Nephron progenitor cell (in vitro differentiated cells): ENCODE measurements at places on chromosomes 16 and 17.

GRCh38 chr17:77709594-77709993 is 248.9 kb upstream of the TNRC6C start:
- no peak overlapping the region for H3K27ac ChIP-seq
- H3K4me3 ChIP-seq = no peak overlapping the region
- H3K4me1 ChIP-seq = no peaks in the 10 kb centered on the region
- DNase-seq = no peak

DNA sequence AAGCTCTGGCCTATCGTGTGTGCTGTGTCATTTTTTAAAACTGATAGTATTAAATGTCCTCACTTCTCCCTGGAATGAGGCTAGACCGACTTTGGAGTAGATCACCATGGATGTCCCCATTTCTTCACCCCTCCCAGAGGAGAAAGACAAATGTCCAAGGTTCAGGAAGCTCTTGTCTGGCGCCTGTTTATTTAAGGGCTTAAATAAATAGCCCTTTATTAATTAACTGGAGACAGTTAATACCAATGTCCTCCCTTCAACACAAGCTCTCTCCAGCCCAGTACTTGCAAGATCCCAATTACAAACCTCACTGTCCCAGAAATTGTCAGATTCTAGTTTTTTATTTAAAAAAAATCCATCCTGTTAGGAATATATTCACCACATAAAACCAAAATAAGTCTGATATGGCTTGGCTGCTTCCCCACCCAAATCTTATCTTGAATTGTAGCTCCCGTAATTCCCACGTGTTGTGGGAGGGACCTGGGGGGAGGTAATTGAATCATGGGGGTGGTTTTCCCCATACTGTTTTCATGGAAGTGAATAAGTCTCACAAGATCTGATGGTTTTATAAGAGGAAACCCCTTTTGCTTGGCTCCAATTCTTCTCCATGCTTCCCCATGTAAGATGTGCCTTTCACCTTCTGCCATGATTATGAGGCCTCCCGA is 344.4 kb downstream of the SHISA9 start:
- H3K4me3 ChIP-seq = no peak overlapping the region
- H3K27ac ChIP-seq = no peak overlapping the region
- H3K4me1 ChIP-seq = peaks cover 6% of the 10 kb centered on the region
- H3K36me3 ChIP-seq = no peaks in the 10 kb centered on the region
- H3K27me3 ChIP-seq = peaks cover 5% of the 10 kb centered on the region

DNA sequence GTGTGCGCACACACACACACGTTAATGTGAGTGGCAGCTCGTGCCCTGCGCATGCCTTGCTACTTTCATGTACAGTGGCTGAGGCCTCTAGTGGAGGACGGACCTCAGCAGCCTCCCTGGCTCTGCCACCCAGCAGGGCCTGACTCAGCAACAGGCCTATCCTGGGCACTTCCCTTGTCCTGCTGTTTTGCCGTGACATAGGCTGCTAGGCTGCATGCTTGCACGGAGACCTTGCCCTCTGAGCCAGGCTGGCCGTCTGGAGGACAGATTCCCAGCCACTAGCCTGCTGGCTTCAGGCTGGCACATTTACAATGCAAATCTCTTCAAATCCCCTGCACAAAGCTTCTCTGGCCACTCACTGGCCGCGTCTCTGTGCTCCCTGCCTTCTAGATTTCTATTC is 9.5 kb downstream of the RNF213 start:
- peaks cover 7% of the 10 kb centered on the region for H3K36me3 ChIP-seq
- no peak overlapping the region for H3K4me3 ChIP-seq
- DNase-seq = no peak
- peak overlapping the region; percentile 9 for H3K27ac ChIP-seq

DNA sequence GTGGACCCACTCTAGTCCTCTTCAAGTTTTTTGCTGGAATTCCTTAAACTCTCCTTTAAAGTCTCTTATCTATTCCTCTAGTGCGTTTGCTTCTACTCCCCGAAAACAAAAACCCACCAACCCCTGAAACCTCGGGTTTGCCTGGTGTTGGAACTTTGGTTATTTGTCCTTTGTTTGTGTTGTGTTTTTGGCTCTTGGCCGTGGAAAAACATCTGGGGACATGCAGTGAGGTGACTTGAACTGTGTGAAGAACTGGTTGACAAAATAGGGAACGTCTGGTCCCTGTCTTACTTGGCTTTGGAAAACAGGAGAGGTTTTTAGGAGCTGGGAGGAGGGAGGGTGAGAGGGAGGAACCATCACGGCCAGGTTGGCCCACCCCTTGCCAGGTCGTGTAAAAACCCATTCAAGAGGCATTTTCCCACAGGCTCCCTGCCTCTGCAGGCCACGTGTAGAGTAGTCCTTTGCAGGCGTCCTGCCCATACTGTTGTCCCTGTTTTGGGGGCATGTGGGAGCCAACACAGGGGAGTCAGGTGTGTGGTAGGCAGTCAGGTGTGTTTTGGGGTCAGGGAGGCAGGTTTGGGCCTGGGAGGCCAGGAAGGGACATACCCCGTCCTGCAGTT is 169.3 kb downstream of the RAB11FIP4 start:
- peak overlapping the region; percentile 73 for H3K4me3 ChIP-seq
- H3K27me3 ChIP-seq = peaks cover 48% of the 10 kb centered on the region
- peaks cover 43% of the 10 kb centered on the region for H3K4me1 ChIP-seq
- DNase-seq = no peak
- no peaks in the 10 kb centered on the region for H3K36me3 ChIP-seq

DNA sequence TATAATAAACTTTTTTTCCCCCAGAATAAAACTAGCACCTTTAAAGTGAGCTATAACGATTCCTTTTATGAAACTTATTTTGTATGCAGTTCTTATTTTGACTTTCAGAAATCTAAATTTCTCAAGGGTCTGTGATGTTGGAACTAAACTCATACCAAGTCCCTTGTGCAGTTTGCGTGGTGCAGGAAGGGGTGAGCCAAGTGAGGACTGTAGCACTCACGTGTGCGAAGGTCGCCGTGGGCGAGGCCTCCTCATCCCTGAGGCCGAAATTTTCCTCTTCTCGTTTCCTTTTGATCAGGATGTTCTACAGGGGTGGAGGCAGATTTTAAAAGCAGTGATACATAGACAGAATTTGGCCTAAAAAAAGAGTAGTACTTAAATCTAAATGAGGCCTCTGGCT is 73.7 kb downstream of the RPTOR start:
- H3K4me1 ChIP-seq = peaks cover 28% of the 10 kb centered on the region
- H3K27me3 ChIP-seq = peaks cover 5% of the 10 kb centered on the region
- no peak for DNase-seq
- H3K27ac ChIP-seq = no peak overlapping the region
- H3K36me3 ChIP-seq = peaks cover 8% of the 10 kb centered on the region
- no peak overlapping the region for H3K4me3 ChIP-seq

- H3K36me3 ChIP-seq = no peaks in the 10 kb centered on the region
- no peak overlapping the region for H3K4me3 ChIP-seq
- H3K27ac ChIP-seq = no peak overlapping the region
- DNase-seq = no peak
Measured at GRCh38 chr17:61230972-61231820, 168.4 kb upstream of the TBX2 start.

- DNase-seq = no peak
- no peaks in the 10 kb centered on the region for H3K27me3 ChIP-seq
- H3K36me3 ChIP-seq = peaks cover 17% of the 10 kb centered on the region
- H3K4me1 ChIP-seq = peaks cover 5% of the 10 kb centered on the region
Measured at GRCh38 chr17:81212365-81212764, 10.4 kb downstream of the CEP131 start.

- H3K4me3 ChIP-seq = no peak overlapping the region
- peaks cover 42% of the 10 kb centered on the region for H3K36me3 ChIP-seq
- H3K27me3 ChIP-seq = peaks cover 12% of the 10 kb centered on the region
- DNase-seq = no peak
Measured at GRCh38 chr17:28573521-28573920, 2.2 kb upstream of the PIGS start.

DNA sequence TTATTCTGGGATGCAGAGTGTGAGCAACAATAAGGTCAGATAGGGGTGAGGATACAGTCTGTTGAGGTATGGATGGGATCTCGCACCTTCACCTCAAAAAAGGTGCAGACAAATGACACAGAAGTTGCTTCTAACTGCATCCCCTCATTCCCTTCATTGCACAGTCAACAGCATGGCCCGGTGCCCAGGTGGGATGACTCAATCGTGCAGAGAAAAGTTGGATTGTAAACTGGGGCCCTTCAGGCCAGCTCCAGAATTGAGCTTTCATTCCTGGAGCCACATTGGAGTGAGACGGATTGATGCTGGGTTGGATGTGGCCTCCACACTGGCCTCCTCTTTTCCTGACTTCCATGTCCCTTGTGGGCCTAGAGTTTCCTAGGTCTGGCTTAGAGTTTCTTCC is 977.4 kb downstream of the KCNJ18 start:
- H3K4me1 ChIP-seq = no peaks in the 10 kb centered on the region
- H3K27me3 ChIP-seq = no peaks in the 10 kb centered on the region
- no peak overlapping the region for H3K4me3 ChIP-seq

DNA sequence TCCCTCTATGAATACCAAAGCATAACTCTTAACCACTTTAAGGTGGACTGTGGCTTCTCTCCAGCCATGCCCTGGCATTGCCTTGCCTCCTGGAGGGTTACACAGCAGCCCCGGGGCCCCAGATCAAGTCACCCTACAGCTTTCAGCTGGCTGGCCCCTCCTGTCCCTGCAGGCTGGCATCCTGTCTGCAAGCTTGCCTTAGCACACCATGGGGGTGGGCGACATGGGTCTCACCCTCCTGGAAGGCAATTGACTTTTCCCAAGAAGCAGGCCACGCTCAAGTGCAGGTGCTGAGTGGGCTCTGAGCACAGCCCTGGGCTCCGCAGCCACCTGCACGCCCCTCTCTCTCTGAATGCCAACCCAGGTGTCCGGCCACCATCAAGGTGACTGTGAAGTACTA is 25.8 kb upstream of the AKTIP start:
- no peak overlapping the region for H3K4me3 ChIP-seq
- peaks cover 23% of the 10 kb centered on the region for H3K4me1 ChIP-seq
- H3K27ac ChIP-seq = no peak overlapping the region
- no peaks in the 10 kb centered on the region for H3K36me3 ChIP-seq
- H3K27me3 ChIP-seq = no peaks in the 10 kb centered on the region
- DNase-seq = no peak

- H3K4me1 ChIP-seq = no peaks in the 10 kb centered on the region
- no peak within 1 kb of the TSS for H3K27ac ChIP-seq
- no peaks in the 10 kb centered on the region for H3K36me3 ChIP-seq
Measured at GRCh38 chr17:34356194-34356593, at the start of gene CCL13. CCL13 (plus strand) TSS chr17:34356480; CDS start chr17:34356527, 47 bp downstream.

DNA sequence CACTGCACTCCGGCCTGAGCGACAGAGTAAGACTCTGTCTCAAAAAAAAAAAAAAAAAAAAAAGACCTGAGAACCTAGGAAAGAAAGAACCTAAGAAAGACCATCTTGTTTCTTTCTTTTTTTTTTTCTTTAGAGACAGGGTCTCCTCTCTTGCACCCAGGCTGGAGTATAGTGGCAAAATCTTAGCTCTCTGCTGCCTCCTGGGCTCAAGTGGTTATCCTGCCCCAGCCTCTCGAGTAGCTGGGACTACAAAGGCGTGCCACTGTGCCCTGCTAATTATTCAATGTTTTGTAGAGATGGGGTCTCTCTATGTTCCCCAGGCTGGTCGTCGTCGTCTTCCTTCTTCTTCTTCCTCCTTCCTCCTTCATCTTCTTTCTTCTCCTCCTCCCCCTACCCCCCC is 7.8 kb upstream of the BIRC5 start:
- peaks cover 6% of the 10 kb centered on the region for H3K27me3 ChIP-seq
- H3K27ac ChIP-seq = no peak overlapping the region
- no peak for DNase-seq
- no peaks in the 10 kb centered on the region for H3K4me1 ChIP-seq

GRCh38 chr16:83615953-83616350 is 191.8 kb upstream of the HSBP1 start:
- H3K27ac ChIP-seq = no peak overlapping the region
- no peak overlapping the region for H3K4me3 ChIP-seq
- no peaks in the 10 kb centered on the region for H3K36me3 ChIP-seq
- peaks cover 26% of the 10 kb centered on the region for H3K4me1 ChIP-seq
- DNase-seq = no peak

DNA sequence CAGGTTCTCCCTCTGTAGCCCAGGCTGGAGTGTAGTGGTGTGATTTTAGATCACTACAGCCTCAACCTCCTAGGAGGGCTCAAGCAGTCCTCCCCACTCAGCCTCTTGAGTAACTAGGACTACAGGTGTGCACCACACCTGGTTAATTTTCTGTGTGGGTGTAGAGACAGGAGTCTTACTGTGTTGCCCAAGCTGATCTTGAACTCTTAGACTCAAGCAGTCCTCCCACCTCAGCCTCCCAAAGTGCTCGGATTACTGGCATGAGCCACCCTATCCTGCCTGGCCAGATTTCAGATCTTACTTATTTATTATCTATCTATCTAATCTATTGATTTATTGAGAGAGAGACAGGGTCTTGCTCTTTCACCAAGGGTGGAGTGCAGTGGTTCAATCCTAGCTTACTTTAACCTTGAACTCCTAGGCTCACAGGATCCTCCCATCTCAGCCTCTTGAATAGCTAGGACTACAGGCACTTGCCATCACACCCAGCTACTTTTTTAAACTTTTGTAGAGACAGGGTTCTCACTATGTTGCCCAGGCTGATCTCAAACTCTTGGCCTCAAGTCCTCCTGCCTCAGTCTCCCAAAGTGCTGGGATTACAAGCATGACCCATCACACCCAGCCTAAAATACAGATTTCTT is 61.8 kb downstream of the TUBD1 start:
- H3K36me3 ChIP-seq = peaks cover 11% of the 10 kb centered on the region
- no peak overlapping the region for H3K4me3 ChIP-seq
- H3K4me1 ChIP-seq = peaks cover 5% of the 10 kb centered on the region
- H3K27ac ChIP-seq = no peak overlapping the region
- H3K27me3 ChIP-seq = no peaks in the 10 kb centered on the region

GRCh38 chr17:77356690-77357201 is 216.0 kb downstream of the SEC14L1 start:
- peaks cover 63% of the 10 kb centered on the region for H3K4me1 ChIP-seq
- H3K27me3 ChIP-seq = peaks cover 6% of the 10 kb centered on the region
- H3K4me3 ChIP-seq = no peak overlapping the region
- no peaks in the 10 kb centered on the region for H3K36me3 ChIP-seq

- H3K4me1 ChIP-seq = peaks cover 56% of the 10 kb centered on the region
- peak overlapping the region; percentile 92 for H3K4me3 ChIP-seq
- H3K36me3 ChIP-seq = peaks cover 13% of the 10 kb centered on the region
- peaks cover 6% of the 10 kb centered on the region for H3K27me3 ChIP-seq
- H3K27ac ChIP-seq = peak overlapping the region; percentile 93
- peak; percentile 49 for DNase-seq
Measured at GRCh38 chr17:80034791-80035686, 633 bp downstream of the TBC1D16 start.
